ENCODE measurements at places on chromosomes 2 and 18.

DNA sequence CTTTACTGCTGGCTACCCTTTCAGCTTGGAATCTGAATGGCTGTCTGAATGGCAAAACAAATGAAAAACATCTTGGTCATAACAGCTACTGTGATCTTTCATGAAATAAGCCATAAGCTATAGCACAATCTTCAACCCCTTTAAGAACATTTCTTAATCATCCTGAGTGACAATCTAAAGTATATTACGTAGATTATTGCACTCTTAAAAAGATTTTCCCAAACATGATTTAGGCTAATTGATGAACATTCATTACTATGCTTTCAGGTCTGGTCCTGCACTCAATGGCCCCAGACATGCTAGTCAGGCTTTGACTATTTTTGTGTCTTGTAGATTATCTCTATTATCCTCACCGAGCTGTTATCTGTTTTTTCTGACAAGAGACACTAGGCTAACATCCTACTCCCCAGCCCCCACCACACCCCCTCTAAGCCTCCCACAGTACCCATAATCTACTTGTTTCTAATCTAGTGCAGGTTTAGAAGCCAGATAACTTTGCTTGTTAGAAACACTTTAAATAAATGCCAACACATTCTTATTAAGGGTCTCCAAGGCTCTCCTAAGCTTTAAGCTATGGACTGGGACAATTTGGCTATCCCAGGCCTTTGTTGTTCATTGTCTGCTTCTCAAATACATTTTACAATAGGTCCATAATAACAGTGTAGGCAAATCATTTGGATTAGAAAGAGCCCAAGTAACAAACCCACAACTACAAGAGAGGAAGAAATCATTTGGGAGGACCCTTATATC lies 4.2 kb downstream of the SMAD2 start:
- no peak for DNase-seq
- H3K4me3 ChIP-seq = no peak overlapping the region
- no peaks in the 10 kb centered on the region for H3K27me3 ChIP-seq
- H3K27ac ChIP-seq = peak overlapping the region; percentile 56
- H3K4me1 ChIP-seq = peaks cover 88% of the 10 kb centered on the region
- no peaks in the 10 kb centered on the region for H3K36me3 ChIP-seq

DNA sequence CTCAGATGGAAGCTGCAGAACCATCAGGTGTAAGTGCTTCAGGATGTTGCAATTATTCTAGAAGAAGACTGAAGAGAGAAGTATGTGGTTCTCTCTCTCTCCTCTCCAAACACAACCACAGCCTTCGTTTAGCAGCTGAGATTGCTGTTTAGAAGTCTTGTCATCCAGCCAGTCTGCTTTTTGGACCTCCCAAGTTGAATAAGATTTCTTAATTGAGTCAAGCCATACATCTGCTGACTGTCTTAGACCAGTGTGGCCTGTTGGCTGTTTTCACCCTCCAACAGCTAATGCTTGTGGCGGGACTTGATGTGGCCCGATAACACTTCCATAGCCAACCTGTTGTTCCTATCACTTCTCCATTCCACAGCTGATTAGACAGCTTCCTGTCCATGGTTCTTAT lies 91.3 kb upstream of the TMEM17 start:
- no peaks in the 10 kb centered on the region for H3K27me3 ChIP-seq
- no peak for DNase-seq
- no peak overlapping the region for H3K27ac ChIP-seq

- no peaks in the 10 kb centered on the region for H3K36me3 ChIP-seq
- peaks cover 7% of the 10 kb centered on the region for H3K27me3 ChIP-seq
- H3K4me1 ChIP-seq = peaks cover 6% of the 10 kb centered on the region
These were observed 75.8 kb downstream of the LONRF2 start for GRCh38 chr2:100246163-100247145.

DNA sequence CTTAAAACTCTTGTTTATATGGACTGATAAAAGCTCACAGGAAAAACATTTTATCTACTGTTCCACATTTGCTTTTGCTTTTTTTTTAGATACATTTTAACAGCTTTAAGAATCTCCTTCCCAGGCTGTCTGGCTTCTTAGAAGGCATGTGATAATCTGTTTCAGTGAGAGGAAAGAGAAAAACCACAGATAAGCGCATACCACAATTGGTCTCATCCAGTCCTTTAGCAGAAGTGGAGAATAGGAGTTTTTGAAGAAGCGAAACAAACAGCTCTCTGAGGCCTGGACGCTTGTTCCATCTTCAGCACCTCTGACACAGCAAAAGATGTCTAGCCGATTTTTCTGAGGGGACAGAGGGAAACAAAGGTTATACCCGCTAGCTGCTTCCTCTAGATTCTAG lies 37.6 kb downstream of the RMC1 start:
- no peak overlapping the region for H3K4me3 ChIP-seq
- no peaks in the 10 kb centered on the region for H3K27me3 ChIP-seq
- H3K27ac ChIP-seq = no peak overlapping the region
- peaks cover 99% of the 10 kb centered on the region for H3K36me3 ChIP-seq
- H3K4me1 ChIP-seq = peaks cover 14% of the 10 kb centered on the region

DNA sequence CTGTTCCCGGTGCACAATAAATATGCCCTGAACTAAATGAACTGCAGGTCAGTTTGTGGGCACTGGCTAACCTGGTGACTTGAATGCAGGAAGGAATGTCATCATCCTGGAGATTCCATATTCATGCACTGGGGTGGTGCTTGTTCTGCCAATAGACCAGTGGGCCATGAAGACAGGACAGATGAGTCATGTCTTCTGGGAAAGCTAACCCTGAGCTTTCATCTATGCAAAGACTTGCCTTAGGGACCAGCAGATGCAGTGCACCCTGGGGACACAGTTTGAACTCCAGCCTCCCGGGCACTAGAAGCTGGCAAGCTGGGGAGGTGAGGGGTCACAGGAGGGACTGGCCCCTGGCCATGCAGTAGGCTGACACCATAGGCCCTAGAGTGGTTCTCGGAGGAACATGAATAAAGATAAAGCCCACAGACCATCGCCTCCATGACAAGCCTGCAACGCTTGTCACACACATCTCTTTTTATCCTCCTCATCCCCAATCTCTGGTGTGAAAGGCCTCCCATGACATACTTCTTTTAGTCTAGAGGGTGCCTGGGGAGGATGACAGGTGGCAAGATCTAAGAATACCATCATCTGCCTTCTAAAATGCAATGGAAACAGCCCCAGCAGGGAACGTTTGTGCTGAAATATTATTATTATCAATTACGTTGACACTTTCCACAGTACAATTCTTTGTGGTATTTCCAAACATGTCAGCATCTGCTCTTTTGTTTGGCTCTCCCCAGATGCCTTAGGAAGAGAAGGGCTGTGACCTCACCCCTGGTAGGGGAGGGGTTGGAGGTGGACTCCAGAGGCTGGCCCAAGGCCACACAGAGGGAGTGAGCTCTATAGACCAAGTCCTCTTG lies 267.4 kb upstream of the RAB6C start:
- H3K27me3 ChIP-seq = peaks cover 65% of the 10 kb centered on the region
- DNase-seq = no peak
- no peaks in the 10 kb centered on the region for H3K36me3 ChIP-seq
- H3K27ac ChIP-seq = no peak overlapping the region

DNA sequence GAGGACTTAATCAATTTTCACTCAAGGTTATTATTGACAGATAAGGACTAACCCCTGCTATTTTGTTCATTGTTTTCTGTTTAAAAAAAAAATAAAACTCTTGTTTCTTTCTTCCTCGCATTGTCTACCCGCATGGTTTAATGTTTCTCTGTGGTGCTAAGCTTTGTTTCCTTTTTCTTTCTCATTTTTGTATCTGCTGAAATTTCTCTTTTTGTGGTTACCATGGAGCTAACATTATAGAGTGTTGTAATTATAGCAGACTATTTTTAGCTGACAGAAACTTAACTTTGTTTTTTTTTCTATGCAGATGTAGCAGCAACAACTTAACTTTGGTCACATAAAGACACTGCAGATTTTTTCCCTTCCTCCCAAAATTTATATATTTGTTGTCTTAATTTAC lies 43.1 kb upstream of the CHN1 start:
- H3K36me3 ChIP-seq = no peaks in the 10 kb centered on the region
- H3K4me1 ChIP-seq = no peaks in the 10 kb centered on the region
- H3K4me3 ChIP-seq = no peak overlapping the region
- H3K27ac ChIP-seq = no peak overlapping the region
- no peak for DNase-seq

DNA sequence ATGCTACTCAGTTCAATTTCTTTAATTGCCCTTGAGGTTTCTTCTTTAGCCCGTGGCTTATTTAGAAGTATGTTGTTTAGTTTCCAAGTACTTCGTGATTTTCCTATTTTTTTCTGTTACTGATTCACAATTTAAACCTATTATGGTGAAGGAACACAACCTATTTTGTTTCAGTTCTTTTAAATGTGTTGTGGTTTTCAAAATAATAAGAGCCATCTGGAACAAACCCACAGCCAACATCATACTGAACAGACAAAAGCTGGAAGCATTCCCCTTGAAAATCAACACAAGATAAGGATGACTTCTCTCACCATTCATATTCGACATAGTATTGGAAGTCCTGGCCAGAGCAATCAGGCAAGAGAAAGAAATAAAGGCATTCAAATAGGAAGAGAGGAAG lies 155.2 kb downstream of the GALNT1 start:
- no peak for DNase-seq
- H3K4me3 ChIP-seq = no peak overlapping the region
- H3K27ac ChIP-seq = no peak overlapping the region
- no peaks in the 10 kb centered on the region for H3K27me3 ChIP-seq

DNA sequence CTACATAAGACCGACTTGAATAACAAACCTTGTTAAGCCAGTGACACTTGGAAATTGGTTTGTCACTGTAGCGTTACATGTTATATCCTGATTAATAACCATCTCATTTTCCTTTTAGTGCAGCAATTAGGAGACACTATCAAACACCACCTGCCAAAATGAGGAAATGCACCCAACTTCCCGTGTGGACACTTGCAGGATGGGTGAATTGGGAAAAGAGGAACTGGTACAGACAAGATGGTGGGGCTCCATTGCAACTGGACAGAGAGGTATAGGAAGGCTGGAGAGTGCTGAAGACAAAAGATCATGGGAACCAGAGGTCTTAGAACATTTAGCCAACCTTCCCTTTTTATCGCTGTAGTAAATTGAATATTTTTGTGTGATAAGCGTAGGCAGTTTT lies 816.3 kb upstream of the HS6ST1 start:
- no peak overlapping the region for H3K27ac ChIP-seq
- no peaks in the 10 kb centered on the region for H3K27me3 ChIP-seq
- no peak for DNase-seq
- H3K36me3 ChIP-seq = no peaks in the 10 kb centered on the region
- no peak overlapping the region for H3K4me3 ChIP-seq
- no peaks in the 10 kb centered on the region for H3K4me1 ChIP-seq

DNA sequence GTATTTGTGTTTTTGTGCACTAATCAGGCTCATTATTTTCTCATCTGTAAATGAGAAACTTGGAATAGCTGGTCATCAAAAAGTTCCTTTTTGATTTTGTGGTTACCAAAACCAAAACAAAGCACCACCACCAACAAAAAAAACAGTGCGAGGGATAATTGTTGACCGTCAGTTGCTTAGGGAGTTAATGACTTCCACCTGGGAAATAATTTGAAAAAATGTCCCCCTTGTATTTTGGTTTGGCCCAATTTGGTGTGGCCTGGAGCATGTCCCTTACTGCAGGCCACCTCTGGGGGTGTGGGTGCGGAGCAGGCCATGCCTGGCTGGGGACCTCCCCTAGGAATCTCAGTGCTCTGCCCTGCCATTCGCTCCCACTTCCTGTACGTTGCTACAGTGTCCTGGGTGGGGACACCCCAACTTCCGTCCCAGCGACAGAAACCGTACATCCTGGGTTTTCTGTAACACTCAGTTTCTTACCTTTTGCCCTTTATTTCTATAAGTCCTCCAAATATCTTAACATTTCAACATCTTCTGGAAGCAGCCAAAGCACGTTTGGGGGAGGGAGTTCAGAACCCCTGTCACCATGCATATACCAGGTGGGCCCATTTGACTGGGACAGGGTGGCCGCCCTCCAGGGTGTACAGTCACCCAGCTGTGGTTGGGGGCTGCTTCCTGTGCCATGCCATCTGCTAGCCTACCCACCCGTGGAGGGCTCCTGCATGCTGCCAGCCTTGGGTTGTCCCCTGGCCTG lies 31.3 kb downstream of the NCK2 start:
- no peaks in the 10 kb centered on the region for H3K36me3 ChIP-seq
- H3K4me1 ChIP-seq = peaks cover 89% of the 10 kb centered on the region
- H3K4me3 ChIP-seq = no peak overlapping the region
- H3K27ac ChIP-seq = peak overlapping the region; percentile 52
- DNase-seq = no peak
- H3K27me3 ChIP-seq = no peaks in the 10 kb centered on the region

DNA sequence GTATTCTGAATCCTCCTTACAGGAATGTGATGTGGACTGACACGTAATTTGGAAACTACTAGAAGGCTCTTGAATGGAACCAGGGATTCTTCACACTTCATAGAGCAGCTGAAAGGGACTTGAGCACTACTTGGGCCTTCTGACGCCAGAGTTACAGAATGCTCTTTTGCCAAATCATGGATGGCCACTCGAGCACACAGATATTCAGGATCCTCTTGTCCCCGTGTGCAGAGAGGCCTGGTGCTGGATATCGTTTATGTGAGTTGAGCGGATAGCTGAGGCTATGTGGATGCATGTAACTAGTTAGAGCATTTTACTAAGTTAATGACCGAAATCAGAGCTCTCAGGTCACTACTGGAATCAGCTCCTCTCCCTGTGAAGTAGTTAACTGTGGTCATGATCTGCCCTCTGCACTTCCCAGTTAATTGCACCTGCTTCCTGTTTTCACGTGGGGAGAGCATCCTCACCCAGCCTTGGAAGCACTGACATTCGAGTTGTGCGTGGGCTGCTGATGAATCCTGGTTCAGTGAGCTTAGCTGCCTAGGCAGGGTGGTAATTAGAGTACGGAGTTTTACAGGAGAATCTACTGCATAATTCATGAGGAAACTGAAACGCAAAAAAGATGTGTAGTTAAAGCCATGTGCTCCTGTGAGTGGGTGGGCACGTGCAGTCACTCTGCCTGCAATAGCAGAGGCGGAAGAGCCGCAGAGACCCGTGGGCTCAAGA lies 5.2 kb upstream of the TPO start:
- H3K36me3 ChIP-seq = no peaks in the 10 kb centered on the region
- H3K4me1 ChIP-seq = no peaks in the 10 kb centered on the region
- no peak for DNase-seq
- no peaks in the 10 kb centered on the region for H3K27me3 ChIP-seq
- no peak overlapping the region for H3K27ac ChIP-seq

- DNase-seq = no peak
- H3K27ac ChIP-seq = no peak overlapping the region
- H3K27me3 ChIP-seq = no peaks in the 10 kb centered on the region
- no peaks in the 10 kb centered on the region for H3K36me3 ChIP-seq
These were observed 130.8 kb downstream of the SLC8A1 start for GRCh38 chr2:40321016-40321623.

DNA sequence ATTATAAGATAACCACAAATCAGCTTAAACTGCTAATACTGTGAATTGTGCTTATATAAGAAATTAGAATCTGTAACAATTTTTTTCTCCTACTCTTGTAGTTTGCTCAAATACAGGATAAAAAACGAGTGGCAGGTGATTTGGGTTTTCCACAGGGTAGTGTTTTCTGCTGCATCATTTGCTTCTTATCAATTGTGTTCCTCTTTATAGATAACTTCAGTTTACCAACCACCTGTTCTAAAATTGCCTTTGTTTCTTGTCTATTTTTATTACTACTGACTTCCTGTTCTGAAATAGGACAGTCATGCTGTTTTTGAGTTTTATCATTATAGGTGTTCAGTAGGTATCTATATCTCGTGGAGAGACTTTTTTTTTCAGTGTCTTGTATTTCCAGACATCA lies 56.9 kb downstream of the MFSD6 start:
- H3K27ac ChIP-seq = no peak overlapping the region
- peaks cover 68% of the 10 kb centered on the region for H3K4me1 ChIP-seq
- DNase-seq = no peak
- H3K4me3 ChIP-seq = no peak overlapping the region
- no peaks in the 10 kb centered on the region for H3K27me3 ChIP-seq

Measured in left ventricle myocardium inferior (tissue), 1 donor.